AG04449 (cell line): ENCODE measurements at places on chromosomes 7 and 10.

GRCh38 chr10:73785721-73786511 lies 510 bp downstream of the ZSWIM8 start:
- DNase-seq = no peak

DNA sequence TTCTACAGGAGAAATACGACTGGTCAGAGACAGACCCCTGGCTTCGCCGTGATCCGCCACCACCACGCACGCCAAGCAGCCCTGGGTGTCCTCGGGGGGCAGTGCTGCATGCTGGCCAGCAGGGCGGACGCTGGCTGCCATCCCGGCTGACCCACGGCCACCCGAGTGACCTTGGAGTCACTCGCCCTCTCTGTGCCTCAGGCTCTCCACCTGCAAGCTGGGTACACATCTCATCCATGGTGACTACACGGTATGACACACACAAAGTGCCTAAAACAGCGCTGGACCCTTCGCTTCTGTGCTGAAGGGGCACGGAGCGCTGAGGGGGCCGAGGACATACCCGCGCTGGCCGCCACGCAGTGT lies 62.0 kb upstream of the RNF32 start:
- DNase-seq = no peak

GRCh38 chr7:85716353-85716752 lies 529.5 kb upstream of the SEMA3D start:
- DNase-seq = no peak

DNA sequence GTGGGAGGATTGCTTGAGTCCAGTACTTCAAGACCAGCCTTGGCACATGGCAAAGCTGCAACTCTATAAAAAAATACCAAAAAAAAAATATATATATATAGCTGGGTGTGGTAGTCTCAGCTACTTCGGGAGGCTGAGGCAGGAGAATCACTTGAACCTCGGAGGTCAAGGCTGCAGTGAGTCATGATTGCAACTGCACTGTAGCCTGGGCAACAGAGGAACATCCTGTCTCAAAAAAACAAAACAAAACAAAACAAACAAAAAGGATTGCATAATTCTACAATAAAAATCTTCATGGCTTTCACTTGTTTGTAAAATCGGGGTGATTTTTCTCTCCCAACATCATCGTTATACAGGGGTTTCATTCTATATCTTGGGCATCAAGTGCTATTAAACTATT lies 35.1 kb downstream of the GUSB start:
- no peak for DNase-seq

- no peak for DNase-seq
Measured at GRCh38 chr10:106043863-106044262, 1120.6 kb downstream of the SORCS1 start.

DNA sequence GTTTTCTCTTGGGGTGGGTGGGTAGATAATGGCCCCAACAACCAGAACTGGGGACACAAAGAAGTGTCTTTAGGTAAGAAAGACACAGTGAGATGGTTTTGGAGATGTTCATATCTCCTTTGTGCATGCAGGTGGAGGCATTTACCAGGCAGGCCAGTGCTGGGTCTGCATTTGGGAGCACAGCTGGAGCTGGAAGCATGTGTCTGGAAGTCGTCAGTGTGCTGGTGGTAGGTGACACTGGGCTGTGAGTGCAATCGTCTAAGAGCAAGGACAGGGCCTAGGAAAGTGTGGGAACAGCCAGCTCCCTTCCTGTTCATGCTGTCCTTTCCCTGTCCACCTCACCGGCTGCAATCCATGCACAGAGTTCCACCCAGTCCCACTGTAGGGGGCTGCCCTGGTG lies 88.3 kb upstream of the ZNF32 start:
- no peak for DNase-seq

DNA sequence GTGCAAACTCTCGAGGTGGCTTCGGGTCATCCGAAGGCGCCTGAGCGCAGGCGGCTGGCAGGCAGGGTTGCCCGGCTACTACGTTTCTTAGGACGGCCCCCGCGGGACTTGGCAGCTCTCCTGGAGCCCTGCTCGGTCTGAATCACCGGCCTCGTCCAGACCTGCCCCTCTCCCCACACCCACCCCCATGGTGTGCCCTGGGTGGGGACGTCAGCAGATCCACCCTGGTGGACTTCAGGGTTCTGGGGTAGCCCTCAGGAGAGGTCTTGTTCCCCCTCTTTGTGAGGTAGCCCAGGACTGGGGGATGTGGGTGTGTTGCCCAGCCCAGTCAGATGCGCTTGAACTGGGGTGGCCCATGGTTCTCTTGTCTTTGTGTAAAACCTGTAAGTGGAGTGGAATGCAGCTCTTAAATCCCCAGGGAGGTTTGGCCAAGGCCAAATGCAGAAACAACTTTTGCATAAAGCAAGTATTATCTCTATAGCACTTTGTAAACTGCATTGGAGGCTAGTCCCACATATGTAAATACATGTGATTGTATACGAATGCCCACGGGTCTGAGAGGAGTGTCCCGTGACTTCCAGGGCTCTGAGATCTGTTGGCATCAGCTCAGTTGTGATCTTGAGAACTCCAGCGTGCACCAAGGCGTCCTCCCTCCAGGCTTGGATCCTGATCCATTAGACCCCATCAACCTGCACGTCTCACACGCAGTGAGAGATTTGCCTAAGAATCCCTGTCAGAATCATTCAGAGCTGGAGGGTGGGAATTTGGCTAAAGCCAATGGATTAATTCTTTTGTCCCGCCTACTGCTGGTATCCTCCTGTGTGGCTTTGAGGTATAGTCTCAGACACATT lies 1.8 kb downstream of the PFKFB3 start:
- peak; percentile 45 for DNase-seq

DNA sequence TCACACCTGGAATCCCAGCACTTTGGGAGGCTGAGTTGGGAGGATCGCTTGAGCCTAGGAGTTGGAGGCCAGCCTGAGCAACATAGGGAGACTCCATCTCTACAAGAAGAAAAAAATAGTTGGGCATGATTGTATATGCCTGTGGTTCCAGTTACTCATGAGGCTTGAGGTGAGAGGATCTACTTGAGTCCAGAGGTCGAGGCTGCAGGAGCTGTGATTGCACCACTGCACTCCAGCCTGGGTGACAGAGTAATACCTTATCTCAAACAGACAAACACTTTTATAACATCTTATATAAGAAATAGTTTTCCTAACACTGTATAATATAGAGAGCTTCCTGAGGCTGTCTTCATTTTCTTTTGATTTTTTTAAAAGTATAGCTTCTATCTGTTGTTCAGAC lies 448.4 kb upstream of the COBL start:
- no peak for DNase-seq

GRCh38 chr10:44380829-44381600 lies 3.9 kb downstream of the CXCL12 start:
- no peak for DNase-seq

DNA sequence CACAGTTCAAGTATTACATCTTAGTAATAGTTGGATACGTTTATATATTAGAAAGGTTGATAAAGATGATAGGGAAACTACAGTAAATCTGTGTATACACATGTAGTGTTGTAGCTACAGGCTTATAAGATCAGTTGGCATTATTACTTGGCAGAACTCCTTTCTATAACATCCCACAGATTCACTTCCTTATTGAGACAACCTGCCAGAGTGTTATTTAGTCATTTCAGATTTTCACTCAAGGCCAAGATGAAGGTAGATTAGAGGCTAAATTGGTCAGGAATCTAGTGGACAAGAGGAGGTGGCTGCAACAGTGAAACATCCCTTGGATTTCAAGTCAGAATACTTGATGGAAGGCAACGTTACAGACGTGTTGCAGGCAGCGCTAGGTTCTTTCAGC lies 63.0 kb downstream of the PAPSS2 start:
- no peak for DNase-seq

GRCh38 chr10:17599089-17599488 lies 18.1 kb downstream of the HACD1 start:
- DNase-seq = no peak

DNA sequence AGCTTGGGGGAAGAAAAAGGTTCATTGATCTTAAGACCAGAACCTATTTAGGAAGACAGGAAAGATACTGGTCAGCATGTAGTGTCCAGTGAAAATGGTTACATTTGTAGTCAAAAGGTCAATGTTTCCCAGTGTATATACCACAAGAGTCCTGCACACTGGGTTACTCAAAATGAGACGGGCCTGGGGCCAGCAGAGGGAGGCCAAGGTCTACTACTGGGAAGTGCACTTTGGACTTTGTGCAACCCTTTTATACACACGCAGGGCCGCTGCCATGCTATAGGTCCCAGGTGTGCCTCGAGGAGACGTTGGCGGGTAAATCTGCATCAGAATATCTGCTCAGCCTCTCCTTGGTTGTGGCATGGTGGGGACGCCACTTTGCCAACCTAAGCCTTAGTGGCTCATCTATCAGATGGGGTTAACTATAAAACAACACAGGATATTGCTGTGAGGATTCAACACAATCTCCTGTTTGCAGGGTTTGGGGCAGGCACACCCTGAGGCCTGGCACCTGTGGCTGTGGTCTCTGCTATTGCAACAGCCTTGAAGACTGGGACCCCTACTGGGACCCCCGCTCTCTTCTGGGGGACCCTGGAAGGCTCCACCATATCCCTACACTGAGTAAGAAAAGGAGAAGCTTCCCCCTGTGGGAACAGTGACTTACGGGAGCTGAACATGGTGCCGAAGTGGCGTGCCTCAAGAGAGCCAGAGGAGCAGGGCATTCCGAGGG lies 19.7 kb downstream of the CLRN3 start:
- no peak for DNase-seq
